ENCODE measurements at places on chromosomes 3 and 15. TPM values are rescaled to one million over a fixed set of nuclear protein-coding genes. Genes with fewer than 3 reads are reported as not detected.

- H3K27me3 ChIP-seq = peaks cover 7% of the 10 kb centered on the region
- H3K36me3 ChIP-seq = no peaks in the 10 kb centered on the region
- H3K27ac ChIP-seq = no peak overlapping the region
- H3K4me3 ChIP-seq = no peak overlapping the region
- H3K4me1 ChIP-seq = no peaks in the 10 kb centered on the region
- DNase-seq = no peak
Observed at GRCh38 chr15:71301958-71302621, 186.8 kb downstream of the THSD4 start.

GRCh38 chr15:27583651-27584050, 515.5 kb downstream of the OCA2 start:
- no peaks in the 10 kb centered on the region for H3K4me1 ChIP-seq
- H3K36me3 ChIP-seq = no peaks in the 10 kb centered on the region
- H3K27ac ChIP-seq = no peak overlapping the region
- H3K4me3 ChIP-seq = no peak overlapping the region

DNA sequence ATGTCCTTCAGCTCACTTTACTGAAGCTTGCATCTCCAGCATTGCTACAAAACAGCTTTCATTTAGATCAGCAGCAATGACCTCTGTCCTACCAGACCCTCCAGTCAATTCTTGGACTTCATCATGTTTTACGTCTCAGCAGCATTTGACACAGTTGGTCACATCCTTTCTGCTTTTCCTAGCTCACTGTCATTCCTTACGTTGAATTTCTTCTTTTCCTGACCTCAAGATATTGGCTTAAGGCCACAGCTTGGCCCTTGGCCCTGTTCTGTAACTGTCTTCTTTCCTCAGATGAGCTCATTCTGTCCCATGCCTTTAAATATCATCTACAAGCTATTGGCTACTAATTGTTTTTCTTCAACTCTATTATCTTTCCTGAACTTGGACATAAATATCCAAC, 576.2 kb upstream of the KCNMB2 start:
- DNase-seq = no peak
- no peak overlapping the region for H3K27ac ChIP-seq
- H3K4me1 ChIP-seq = no peaks in the 10 kb centered on the region
- H3K36me3 ChIP-seq = no peaks in the 10 kb centered on the region

DNA sequence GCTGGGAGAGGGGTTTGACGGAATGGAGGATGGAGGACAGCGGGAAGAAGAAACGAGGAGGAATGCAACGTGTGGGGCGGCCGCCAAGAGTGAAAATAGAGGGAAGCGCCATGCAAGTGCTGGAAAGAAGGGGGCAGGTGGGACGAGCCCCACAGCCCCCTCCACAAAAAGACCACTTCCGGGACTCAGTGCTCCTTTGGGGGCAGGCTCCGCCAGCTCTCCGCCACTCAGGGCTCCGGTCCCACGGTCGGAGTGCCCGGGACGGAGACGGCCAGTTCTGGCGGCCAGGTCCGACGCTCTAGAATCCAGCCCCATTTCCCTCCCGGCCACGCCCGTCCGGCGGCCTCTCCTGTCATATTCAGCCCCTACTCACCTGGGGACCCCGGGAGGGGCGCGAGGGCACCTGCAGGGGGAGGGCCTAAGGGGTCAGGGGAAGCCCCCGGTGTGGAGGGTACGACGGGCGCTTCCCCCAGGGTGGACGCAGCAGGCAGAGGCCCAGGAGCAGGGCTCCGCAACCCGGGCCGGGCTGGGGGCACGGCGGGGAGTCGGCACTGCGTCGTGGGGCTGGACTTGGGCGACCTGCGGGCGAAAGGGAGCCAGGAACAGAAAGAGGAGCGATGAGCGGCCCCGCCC, 25.5 kb upstream of the CSPG4 start:
- no peak overlapping the region for H3K27ac ChIP-seq
- H3K27me3 ChIP-seq = no peaks in the 10 kb centered on the region
- H3K36me3 ChIP-seq = no peaks in the 10 kb centered on the region

LDHAL6B gene
- total RNA-seq = not detected

- no peak overlapping the region for H3K4me3 ChIP-seq
- H3K36me3 ChIP-seq = no peaks in the 10 kb centered on the region
- no peak overlapping the region for H3K27ac ChIP-seq
- DNase-seq = no peak
- no peaks in the 10 kb centered on the region for H3K27me3 ChIP-seq
Observed at GRCh38 chr3:35659768-35660167, 20.4 kb downstream of the ARPP21 start.

PLA2G4D gene
- not detected for total RNA-seq

- DNase-seq = no peak
- no peaks in the 10 kb centered on the region for H3K27me3 ChIP-seq
- peaks cover 12% of the 10 kb centered on the region for H3K4me1 ChIP-seq
- H3K4me3 ChIP-seq = no peak overlapping the region
- peaks cover 8% of the 10 kb centered on the region for H3K36me3 ChIP-seq
Observed at GRCh38 chr3:194481103-194481502, 5.7 kb downstream of the ATP13A3 start.

DNA sequence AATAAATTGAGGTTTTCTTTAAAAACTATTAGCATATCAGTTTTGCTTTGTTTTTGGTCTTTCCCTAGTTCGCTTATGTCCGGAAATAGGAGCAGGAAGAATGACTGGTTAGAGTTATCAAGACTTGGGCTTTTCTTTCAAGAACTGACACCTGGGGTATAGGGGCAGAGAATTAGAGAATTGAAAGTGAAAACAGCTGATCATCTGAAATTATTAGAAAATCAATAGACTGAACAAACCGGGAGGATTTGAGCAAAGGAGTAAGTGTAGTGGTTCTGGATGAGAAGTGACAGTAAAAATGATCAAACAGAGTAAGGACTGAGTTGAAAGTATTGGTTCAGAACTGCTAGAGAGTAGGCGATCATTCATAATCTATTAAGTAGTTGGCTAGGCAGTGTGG, 6.0 kb downstream of the MINDY2 start:
- peaks cover 26% of the 10 kb centered on the region for H3K4me1 ChIP-seq
- H3K27ac ChIP-seq = no peak overlapping the region
- DNase-seq = no peak
- H3K4me3 ChIP-seq = no peak overlapping the region
- H3K36me3 ChIP-seq = peaks cover 2% of the 10 kb centered on the region

DNA sequence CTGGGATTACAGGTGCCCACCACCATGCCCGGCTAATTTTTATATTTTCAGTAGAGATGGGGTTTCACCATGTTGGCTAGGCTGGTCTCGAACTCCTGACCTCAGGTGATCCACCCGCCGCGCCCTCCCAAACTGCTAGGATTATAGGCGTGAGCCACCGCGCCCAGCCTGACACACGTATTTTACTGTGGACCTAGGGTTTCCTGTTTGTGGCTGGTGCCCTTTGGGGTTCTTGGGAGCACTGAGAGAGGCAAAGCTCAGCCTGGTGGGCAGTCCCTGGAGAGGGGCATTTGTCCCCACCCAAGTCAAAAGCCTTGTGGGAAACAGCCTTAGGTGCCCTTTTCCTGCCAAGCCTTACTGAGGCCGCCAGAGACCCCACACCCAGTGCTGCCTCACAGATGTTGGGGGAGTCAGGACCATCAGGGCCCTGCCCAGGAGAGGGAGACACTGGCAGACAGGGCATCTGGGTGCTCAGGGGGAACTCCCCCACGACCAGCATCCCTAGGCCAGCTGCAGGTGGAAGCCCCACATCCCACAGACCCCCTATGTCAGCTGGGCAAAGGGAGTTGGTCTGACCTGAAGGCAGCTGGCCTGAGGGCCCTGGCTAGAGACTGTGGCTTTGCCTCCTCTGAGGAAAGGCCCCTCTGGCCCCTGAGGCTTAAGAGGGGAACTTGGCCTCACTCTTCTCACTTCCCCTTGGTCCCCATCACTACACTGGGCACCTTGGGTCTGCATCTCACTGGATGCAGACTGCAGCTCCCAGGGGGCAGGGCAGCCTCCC, 35.1 kb downstream of the DNAH1 start:
- no peaks in the 10 kb centered on the region for H3K27me3 ChIP-seq
- H3K4me3 ChIP-seq = no peak overlapping the region
- H3K4me1 ChIP-seq = no peaks in the 10 kb centered on the region

- peaks cover 17% of the 10 kb centered on the region for H3K4me1 ChIP-seq
- H3K27me3 ChIP-seq = peaks cover 40% of the 10 kb centered on the region
- peak overlapping the region; percentile 27 for H3K4me3 ChIP-seq
- no peak overlapping the region for H3K27ac ChIP-seq
Observed at GRCh38 chr3:47577583-47578118, 1.0 kb downstream of the CSPG5 start.

SLC25A26 gene
- 16.6 TPM for total RNA-seq

- no peak for DNase-seq
- H3K27me3 ChIP-seq = peaks cover 11% of the 10 kb centered on the region
- no peak overlapping the region for H3K4me3 ChIP-seq
- no peaks in the 10 kb centered on the region for H3K36me3 ChIP-seq
- no peak overlapping the region for H3K27ac ChIP-seq
Observed at GRCh38 chr15:81747026-81747425, 298.8 kb downstream of the MEX3B start.

DNA sequence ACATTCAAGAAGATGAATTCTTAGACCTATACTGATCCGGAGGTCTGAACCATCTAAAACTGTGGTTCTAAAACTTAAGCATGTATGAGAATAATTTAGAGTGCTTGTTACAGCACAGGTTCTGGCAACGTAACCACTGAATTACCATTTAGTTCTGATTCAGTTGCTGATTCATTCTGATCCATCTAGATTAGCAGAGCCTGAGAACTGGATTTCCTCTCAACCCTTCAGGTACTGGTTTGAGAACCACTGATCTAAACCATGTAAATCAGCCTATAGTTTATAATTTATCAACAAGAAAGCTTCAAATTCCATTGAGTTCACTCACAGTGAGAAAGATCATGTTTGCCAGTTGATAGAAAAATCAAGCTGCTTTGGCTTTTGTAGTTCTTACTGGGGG, 1001.1 kb upstream of the EPHA6 start:
- no peaks in the 10 kb centered on the region for H3K27me3 ChIP-seq
- H3K27ac ChIP-seq = no peak overlapping the region
- no peaks in the 10 kb centered on the region for H3K4me1 ChIP-seq

DNA sequence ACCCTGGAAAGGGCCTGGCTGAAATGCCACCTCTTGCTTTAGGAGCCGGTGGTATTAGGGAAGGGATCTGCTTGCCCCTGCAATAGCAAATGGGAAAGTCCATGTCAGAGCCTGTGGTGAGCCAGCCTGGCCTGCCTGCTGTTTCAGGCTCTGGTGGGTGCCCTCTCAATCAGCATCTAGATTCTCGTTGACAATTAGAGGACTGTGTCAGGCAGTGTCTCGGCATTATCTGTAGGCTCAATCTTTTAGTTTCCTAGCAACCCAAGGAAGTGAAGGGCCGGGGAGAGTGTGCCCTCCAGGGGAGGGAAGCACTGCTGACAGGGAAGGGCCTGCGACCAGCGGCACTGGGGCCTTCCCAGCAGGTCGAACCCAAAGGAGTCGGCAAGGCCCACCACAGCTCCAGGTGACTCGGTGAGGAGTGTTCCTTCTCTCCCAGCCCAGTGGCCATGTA, 42.1 kb downstream of the TLE3 start:
- no peak for DNase-seq
- peaks cover 49% of the 10 kb centered on the region for H3K36me3 ChIP-seq
- no peaks in the 10 kb centered on the region for H3K4me1 ChIP-seq
- H3K27me3 ChIP-seq = no peaks in the 10 kb centered on the region
- H3K4me3 ChIP-seq = no peak overlapping the region

XCR1 gene
- total RNA-seq = not detected

GRCh38 chr3:63492464-63492863, 160.0 kb upstream of the SNTN start:
- H3K36me3 ChIP-seq = no peaks in the 10 kb centered on the region
- peaks cover 2% of the 10 kb centered on the region for H3K27me3 ChIP-seq
- H3K4me3 ChIP-seq = no peak overlapping the region
- H3K27ac ChIP-seq = no peak overlapping the region

DNA sequence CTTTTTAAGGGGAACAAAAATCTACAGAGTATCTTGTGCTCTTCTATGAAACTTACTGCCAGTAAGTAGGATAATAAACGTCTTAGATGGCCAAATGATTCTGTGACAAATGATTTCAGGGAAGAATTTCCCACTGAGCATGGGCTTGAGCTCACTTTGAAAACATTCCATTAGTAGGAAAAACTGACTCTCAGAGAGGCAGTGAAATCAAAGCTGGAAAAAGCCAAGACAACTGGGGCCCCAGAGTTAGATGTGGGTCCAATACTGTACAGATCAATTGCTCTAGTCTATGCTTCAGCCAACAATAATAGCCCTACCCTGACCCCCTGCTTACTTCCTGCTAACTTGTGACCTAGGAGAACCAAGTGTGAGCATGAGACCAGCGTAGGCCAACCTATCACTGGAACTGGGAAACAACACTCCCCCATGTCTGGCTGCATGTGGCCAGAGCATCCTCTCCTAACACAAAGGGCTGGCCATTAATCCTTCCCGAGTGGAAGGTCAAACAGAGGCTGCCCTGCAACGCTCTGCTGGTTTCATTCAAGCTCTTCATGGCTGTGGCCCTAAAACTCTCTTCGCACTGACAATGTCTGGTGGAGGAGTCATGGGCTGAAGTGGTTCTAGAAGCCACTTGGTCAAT, 68.8 kb downstream of the FOXB1 start:
- H3K4me1 ChIP-seq = peaks cover 11% of the 10 kb centered on the region
- H3K4me3 ChIP-seq = no peak overlapping the region
- no peaks in the 10 kb centered on the region for H3K27me3 ChIP-seq
- no peak for DNase-seq
- no peak overlapping the region for H3K27ac ChIP-seq
- no peaks in the 10 kb centered on the region for H3K36me3 ChIP-seq

- H3K4me1 ChIP-seq = no peaks in the 10 kb centered on the region
- H3K27me3 ChIP-seq = no peaks in the 10 kb centered on the region
- no peaks in the 10 kb centered on the region for H3K36me3 ChIP-seq
- no peak overlapping the region for H3K4me3 ChIP-seq
Observed at GRCh38 chr3:129344540-129345220, 66.0 kb downstream of the HMCES start.

GRCh38 chr15:36501063-36501678, 78.3 kb upstream of the CDIN1 start:
- peaks cover 3% of the 10 kb centered on the region for H3K27me3 ChIP-seq
- H3K27ac ChIP-seq = no peak overlapping the region
- no peaks in the 10 kb centered on the region for H3K4me1 ChIP-seq
- no peaks in the 10 kb centered on the region for H3K36me3 ChIP-seq

DNA sequence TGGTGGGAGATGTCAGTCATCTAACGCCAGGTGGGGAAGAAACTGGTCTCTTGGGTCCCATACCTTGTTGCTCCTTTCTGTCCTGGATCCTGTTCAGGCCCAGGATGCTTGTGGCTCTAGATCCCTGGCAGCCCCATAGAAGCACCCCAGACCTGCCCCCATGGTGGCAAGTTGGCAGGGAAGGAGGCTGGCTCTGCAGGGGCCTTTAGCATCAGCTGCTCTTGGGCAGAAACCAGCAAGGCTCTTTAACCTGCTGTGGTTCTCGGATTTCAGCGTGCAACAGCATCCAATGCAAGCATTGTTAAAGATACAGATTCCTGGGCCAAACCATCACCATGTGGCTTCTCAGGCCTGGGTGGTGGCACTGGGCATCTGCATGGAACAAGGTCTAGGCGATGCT, 75.8 kb downstream of the SNRK start:
- no peak overlapping the region for H3K27ac ChIP-seq
- no peaks in the 10 kb centered on the region for H3K4me1 ChIP-seq
- no peak for DNase-seq
- H3K36me3 ChIP-seq = no peaks in the 10 kb centered on the region

DNA sequence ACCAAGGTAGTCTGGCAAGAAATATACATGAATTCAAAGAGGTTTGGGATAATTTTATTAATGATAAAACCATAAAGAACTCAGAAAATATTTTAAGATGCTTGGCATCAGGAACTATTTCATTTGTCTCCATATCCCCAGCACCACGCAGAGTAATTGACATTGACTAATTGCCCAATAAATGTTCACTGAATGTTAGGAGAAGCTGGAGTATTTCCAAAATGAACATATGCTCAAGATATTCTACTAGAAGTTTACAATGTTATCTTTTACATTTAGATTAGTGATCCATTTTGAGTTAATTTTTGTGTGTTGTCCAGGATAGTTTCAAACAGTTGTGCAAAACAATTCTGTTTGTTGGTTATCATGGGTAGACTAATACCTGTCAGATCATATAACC, 298.8 kb upstream of the CTDSPL start:
- H3K4me3 ChIP-seq = no peak overlapping the region
- no peaks in the 10 kb centered on the region for H3K27me3 ChIP-seq
- no peaks in the 10 kb centered on the region for H3K4me1 ChIP-seq
